NCI-H748 treated with DMSO at 0.1 percent for 48 hours (cell line): ENCODE measurements at places on chromosomes 1 and 21.

DNA sequence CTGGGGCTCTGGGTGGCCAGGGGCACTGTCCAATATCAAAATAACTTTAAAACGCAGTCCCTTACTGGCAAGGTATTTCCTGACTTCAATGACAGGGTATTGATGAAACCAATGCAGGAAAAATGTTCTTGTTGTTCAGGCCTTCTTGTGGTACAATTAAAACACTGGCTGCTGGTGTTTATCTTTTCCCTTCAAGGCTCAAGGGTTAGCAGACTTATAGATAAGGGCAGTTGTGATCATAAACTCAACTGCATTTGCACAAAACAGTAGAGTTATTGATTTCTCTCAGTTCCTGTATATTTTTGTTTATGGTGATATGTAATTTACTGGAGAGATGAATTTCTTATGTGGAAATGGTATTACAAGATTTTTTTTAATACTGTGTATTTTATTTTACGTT is 2.7 kb upstream of the CD84 start:
- DNase-seq: no peak

DNA sequence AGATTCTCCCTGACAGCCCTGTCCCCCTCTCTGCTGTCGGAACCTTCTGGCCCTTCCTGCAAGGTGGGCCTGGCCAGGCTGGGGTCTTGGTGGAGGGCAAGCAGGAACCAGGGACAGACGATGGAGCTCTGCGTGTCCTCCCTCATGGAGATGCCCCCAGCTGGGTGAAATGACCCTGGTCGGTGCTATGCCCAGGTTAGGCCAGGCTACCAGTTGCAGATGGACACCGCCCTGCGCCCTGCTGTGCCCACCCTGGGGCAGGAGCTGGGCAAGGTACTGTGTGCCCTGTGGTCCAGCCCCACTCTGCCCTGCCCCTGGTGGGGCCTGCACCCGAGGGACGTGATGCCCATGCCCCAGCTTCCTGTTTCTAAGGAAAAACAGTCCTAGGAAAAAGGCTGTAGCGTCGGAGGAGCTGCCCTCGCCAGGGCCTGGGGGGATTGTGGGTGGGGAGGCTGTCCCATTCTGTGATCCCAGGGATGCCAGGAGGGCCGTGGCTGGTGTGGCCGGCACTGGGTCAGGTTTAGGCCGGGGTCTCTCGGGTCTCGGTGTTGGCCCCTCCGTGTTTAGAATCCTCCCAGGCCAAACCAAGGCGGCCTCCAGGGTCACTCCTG is 77.6 kb downstream of the MORN1 start:
- DNase-seq: no peak

- DNase-seq: no peak
Observed at GRCh38 chr1:220879076-220879508, at the start of gene HLX. TSS of gene HLX (plus strand) at chr1:220879443. CDS start at chr1:220879858, 415 bp downstream.

- DNase-seq: no peak
Observed at GRCh38 chr1:58896246-58897183, 112.7 kb upstream of the JUN start.

DNA sequence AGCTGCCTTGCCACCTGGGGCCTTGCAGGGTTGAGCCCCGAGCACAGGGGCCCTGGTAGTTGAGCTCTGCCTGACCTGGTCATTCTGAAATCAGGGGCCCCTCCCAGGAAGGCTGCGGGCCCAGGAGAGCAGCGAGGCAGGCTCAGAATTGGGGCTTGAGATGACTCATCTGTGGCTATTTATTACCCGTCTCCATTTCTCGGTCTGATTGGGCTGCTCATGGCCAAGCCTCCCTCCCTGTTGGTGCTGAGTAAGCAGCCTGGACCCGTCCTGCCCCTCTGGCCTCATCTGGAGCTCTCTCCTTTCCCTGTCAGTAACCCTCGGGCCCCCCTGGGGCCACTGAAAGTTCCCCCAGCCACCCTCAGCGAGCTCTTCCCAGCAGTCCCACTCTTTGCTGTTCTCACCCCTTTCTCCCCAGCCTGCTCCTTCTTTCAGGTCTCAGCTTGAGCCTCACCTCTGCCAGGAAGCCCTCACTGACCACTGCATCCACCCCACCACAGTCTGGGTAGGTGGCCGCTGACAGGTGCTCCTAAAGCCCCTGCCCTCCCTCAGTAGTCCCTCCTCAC is 11.0 kb upstream of the TNFRSF8 start:
- DNase-seq: no peak

DNA sequence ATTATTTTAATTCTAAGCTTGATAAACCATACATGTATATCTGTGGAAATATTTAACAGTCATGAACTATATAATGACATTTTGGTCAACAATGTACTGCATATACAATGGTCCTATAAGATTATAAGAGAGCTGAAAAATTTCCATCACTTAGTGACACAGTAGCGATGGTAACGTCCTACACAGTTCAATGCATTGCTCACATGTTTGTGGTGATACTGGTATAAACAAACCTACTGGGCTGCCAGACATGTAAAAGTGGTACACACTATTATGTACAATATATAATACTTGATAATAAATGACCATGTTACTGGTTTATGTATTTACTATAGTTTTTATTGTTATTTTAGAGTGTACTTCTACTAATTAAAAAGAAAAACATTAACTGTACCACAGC is 841.9 kb downstream of the LTN1 start:
- DNase-seq: no peak

- DNase-seq: no peak
Observed at GRCh38 chr1:214665606-214666110, 62.7 kb downstream of the CENPF start.

- DNase-seq: no peak
Observed at GRCh38 chr1:95558791-95559190, 324.8 kb downstream of the RWDD3 start.

- no peak for DNase-seq
Observed at GRCh38 chr1:234666761-234667160, 56.8 kb upstream of the IRF2BP2 start.

DNA sequence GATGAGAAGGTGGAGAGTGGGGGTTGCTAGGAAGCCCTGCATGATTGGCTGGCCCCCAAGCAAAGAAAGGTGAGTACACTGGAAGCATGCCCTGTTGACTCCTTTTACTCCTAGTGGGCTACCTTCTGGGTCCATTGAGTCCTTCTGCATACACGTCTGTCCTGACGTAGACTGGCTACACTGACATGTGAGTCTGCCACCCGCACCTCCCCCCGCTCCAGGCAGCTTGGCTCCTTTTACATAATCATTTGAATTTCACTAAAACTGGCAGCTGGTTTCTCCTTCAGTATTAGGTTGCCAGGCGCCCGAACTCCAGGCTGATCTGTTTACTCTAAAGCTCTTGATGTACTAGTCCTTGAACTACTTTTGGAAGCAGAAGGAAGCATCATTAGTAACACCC is 8.7 kb downstream of the MRPS21 start:
- no peak for DNase-seq

DNA sequence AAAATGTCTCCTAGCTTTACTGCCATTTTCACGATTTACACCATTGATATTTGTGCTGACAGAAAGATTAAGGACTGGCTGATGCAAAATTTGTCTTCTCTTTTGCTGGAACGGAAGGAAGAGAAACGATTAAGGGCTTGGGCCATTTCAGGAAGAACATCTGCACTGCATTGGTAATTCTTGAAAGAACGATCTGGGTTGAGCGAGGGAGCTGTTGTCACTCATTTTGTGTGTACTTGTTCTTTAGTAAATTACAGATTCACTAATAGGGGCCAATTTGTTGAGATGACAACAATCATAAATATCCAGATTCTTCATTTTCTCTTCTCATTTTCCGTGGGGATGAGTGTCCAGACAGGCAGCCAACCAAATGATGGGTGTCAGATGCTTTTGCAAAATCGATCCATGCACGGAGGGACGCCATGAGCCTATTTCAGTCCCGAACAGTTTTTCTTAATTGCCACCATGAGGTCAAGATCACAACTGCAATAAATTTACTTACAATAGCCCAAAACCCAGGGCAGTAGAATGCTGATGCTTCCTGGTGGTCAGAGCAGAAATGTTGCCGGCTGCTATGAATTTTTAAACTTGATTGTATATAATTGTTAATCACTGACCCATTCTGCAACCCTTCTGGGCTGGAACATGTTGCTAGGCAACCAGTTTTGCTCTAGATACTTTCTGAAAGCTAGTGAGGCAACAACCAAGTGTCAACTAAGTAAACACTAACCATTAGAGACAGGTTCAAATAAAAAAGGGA is 132.4 kb upstream of the TIAM1 start:
- peak; percentile 8 for DNase-seq

- no peak for DNase-seq
Observed at GRCh38 chr1:29239142-29239541, 2.8 kb downstream of the PTPRU start.

DNA sequence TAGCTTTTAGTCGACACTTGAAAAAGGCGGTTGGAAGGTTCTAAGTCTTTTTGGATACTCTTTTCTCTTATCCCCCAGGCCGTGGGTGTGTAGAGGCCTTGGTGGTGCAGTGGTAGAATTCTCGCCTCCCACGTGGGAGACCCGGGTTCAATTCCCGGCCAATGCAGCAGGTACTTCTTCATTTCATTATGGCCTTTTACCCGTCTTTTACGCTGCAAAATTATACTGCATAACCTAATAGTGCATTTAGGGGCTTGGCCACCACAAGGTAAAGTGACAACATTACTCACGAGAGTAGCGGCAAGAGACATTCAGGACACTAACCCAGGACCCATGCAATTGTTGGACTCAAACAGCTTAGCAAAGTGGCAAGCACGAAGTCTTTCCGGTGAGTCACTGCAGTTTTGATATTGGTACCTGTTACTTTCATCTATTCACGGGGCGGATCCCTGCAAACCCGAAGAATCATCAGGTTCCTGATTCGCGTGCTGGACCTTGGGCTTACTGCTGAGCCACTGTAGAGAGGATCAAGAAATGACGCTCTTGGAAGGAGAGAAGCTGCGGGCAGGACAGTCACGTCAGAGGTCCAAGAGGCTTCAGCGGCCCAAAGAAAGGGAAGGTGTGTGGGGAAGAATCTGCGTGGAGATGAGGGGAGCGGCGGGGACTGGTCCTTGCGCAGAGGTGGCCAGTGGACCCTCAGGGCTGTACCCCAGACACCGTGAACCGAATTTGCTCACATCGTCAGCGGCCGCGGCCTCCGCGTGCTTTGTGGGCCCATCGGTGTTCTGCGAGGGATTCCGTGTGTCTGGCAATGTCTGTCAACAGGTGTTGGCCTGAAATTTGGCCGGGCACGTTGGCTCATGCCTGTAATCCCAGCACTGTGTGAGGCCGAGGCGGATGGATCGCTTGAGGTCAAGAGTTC is 12.9 kb upstream of the RNU1-4 start:
- DNase-seq: no peak

GRCh38 chr1:245285168-245285567 is 130.4 kb downstream of the KIF26B start:
- DNase-seq: no peak

GRCh38 chr1:47705517-47706130 is 267.8 kb downstream of the FOXD2 start:
- DNase-seq: peak; percentile 86

GRCh38 chr1:17731460-17731859 is 23.7 kb upstream of the ACTL8 start:
- no peak for DNase-seq

GRCh38 chr1:151158751-151159251 is 2.4 kb downstream of the TNFAIP8L2 start:
- no peak for DNase-seq

GRCh38 chr1:97791251-97791650 is 129.6 kb downstream of the DPYD start:
- no peak for DNase-seq

DNA sequence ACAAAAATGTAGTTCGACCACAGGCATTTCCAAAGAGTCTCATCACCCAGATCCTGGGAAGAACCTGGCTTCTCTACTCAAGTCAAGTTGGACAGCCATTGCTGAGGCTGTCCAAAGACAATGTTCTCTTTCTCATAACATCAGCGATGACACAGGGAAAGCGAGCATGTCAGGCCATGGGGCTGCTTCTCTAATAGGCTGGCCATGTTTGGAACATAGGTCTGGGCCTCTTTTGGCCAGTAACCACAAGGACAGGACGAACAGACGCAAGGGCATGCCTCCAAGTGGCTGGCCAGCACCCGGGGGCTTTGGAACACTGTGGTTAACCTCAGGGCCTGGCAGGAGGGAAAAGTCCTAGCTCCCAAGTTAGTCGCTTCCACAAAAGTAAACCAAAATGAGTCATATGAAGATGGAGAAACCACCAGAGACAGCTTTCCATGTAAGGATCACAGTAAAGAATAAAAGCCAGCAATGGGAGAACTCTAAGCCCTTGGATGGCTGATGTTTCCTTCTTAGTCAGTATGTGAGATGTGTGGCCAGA is 80.6 kb upstream of the SLC44A3 start:
- DNase-seq: no peak

- DNase-seq: no peak
Observed at GRCh38 chr1:205629751-205630150, 2.1 kb downstream of the ELK4 start.

GRCh38 chr1:160177667-160178066 is 12.7 kb upstream of the CASQ1 start:
- no peak for DNase-seq

GRCh38 chr1:242140836-242141235 is 141.9 kb upstream of the MAP1LC3C start:
- DNase-seq: no peak

DNA sequence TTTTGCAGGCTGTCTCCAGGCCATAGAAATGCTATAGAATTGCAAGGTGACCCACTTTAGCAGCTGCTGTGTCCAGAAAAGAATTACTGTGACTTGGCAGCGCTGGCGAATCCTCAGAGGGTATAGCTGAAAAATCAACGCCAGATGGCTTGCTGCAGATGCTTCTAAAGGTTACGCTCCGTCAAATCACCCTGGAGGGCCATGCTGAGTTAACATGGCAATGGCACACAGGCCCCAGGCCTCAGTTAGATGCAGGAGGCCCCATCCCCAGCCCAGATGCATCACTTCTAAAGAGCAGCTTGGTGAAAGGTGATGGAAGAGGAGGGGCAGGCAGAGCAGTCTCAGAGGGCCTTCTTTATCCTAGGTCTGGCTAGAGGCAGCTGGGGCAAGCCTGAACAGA is 18.0 kb downstream of the KIAA1614 start:
- DNase-seq: no peak

GRCh38 chr1:19390166-19390850 is 78.2 kb downstream of the SLC66A1 start:
- no peak for DNase-seq

DNA sequence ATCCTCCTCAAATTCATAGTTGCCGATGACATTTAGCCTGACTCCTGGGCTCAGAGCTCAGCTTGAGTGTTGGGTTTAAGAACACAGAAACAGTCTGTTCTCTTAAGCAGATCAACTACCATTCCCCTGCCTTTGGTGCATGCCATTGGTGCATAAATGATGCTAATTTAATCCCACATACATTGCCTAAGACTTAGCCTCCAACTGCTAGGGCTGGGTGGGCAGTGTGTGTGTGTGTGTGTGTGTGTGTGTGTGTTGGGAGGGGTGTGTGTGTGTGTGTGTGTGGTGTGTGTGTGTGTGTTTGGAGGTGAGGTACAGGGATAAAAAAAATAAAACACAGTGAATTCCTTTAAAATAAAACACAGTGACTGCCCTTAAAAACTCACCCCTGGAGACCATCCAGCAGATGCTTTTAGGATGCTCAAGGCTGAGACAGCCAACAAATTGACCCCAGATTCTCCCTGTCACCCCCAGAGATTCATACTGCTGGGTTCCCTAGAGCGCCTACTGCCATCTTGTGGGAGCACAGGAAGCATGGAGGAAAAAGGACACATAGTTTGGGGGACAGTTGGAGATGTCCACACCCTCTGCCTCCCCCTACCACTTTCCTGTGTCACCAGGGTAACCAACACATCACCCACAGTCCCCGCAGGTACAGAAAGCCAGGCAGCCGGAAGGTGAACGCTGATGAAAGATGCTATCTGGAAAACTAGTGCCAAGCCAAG is 30.6 kb downstream of the KLHDC7A start:
- DNase-seq: peak; percentile 2
